ENCODE measurements at places on chromosomes 6 and 20.

GRCh38 chr6:152637296-152638047 is at the start of gene SYNE1:
SYNE1 (minus strand) TSS chr6:152637362; CDS start chr6:152628331, 9,031 bp downstream.
- no peak for DNase-seq

DNA sequence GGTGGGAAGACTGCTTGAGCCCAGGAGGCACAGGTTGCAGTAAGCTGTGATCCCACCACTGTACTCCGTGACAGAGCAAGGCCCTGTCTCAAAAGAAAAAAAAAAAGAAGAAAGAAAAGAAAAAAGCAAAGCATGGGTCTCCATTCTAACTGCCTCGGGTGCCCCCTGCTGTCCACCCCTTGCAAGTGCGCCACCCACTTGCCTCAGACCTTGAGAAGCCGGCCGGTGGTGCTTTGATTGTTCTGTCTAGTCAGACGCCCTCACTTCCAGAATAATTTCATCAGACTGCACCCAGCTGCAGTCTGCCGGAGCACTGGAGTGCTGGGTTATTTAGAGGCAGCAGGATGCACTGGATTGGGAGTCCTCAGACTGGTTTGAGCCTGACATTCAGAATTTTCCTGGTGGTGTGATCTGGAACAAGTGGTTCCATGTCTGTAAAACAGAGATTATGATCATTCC is 17.6 kb upstream of the TM9SF4 start:
- peak; percentile 90 for DNase-seq

GRCh38 chr6:14724549-14724948 is 521.3 kb upstream of the JARID2 start:
- DNase-seq, result peak; percentile 16

DNA sequence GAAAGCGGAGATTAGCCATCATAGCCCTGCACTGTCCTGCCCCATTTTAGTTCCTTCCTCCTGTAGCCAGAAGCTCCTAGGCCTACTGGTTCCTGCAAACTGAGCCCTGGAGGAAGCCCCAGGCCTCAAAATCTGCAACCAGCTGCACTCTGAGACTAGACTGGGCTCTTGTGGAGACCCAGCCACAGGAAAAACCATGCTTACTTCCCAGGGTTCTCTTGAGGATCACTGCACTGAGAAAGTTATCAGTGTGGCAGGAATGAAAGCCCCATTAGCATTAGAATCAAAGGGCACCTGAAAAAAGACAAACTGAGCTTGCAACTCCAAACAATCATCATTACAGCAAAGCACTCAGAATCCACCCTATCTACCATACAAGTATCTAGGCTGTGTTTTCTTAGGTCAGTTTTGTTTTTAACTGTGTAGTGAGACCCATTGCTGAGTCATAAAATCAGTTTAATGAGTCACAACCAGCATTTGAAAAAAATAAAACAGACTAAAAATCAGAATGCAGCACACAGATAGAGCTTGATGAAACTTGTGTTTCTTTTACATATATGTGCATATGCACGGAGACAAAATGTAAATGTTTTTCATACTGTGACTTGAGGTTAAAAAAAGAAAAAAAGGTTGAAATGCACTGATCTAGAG is 91.0 kb downstream of the UNC5CL start:
- no peak for DNase-seq

- DNase-seq, result no peak
Observed at GRCh38 chr6:96659084-96659845, 96.3 kb downstream of the FHL5 start.

GRCh38 chr6:25327432-25327831 is 48.3 kb downstream of the CARMIL1 start:
- DNase-seq, result no peak

DNA sequence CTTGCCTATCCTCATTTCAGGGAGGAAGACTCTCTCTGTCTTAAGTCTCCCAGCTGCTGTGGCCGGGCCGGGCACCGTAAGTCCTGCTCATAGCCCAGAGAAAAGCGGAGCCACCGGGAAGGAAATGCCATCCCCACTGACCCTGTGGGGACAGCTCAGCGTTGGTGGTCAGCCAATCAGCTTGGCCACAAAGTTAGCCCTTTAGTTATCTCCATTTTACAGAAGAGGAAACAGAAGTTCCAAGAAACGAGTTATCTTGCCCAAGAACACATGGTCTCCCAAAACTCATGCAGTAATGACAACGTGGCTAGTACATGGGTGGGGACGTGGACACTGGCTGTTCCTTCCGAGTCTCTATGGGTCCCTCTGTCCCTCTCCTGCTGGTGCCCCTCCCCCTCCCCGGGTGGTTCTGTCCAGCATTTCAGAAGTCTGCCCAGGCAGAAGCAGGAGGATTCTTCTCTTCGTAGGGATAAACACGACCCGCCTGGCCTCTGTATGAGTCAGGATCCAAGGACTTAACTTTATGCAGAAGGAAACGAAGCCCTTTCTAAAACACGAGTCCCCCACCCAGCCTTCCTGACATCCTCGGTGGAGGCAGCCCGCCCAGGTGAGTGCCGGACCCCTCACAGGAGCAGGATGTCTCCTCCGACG is 273.8 kb downstream of the CDH4 start:
- DNase-seq, result no peak

DNA sequence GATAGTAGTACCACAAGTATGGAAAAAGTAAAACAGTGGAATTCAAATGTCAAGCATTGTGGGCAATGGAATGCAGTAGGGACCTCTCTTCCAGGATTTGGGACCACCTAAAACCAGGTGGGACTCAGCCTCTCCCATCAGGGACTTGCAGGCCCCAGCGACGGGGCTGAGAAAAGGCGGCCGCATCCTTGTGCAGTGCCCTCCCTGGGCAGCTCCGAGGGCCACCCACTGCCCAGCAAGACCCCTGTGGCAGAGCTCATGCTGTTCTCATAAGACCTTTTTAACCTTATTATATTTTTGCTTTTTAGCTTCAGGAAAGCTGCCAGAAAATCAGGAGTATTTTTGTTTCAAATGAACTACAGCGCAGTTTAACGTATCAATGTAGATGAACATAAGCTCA is 142.6 kb upstream of the RPS6KA2 start:
- DNase-seq, result no peak

Measured in stimulated activated CD8-positive, alpha-beta memory T cell treated with anti-CD3 and anti-CD28 coated beads, Interleukin-4, amount 100 ng/mL, for 48 hours (primary cell).